EL (cell line): ENCODE measurements at places on chromosomes 3 and 15.

DNA sequence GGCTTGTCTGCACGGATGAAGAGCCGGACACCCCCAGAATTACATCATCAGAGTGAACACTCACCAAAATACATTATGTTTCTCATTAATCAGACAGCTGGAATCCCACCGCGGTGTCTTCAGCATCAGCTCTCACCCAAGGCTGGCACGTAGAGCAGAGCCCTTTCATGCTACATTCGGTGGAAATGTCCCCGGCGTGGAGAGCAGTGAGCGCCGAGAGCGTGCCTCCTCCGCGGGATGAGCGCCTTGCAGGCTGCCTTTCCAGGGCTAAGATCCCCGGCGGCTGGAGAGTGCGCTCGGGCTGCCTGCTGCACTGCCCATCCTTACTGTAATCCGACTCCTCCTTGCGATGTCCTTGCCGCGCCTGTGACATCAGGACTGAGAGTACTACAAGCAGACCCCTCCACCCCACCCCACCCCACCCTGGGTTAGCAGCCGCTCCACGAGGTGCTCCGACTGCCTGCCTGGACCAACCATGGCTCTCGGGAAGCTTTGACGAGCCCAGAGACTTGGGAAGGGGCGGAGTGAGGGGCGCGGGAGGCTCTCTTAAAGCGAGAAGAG, at the start of gene ZNF385D:
Gene ZNF385D, minus strand, starts transcription at position 380 of the 561 bp plus-strand sequence. Its CDS starts 294 bp downstream, at position 86.
- DNase-seq = peak; percentile 64

DNA sequence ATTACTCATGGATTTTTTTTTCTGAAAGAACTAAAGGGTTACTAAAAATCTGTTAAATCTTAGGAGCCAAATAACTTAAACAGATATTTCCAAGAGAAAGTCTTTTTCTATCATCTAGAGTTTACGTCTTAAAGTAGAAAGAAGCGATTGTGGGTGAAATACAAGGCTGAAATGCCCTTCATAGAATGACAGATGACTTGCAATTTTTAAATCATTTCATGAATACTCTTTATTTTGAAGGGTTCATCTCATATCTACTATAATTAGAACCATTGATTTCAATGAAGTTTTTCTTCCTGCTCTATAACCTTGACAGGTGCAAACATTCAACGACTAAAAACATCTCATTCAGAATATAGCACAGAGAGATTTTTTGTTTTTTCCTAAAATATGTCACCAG, 217.0 kb downstream of the GABRB3 start:
- no peak for DNase-seq

DNA sequence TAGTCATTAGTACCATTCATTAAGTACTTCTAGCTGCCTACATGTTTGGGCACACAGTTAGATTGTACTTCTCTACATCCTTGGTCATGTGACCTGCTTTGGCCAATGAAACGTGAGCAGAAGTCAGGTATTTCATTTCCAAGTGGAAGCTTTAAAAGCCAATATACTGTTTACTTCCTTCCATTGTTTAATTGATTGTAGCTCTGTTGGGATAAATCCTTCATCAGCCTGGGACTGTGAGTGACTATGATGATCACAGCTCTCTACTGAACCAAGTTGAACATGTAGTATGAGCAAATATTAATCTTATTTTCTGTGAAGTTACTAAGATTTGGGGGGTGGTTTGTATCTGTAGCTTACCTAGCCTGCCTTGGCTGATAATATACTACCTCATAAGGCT, 116.5 kb upstream of the ROPN1 start:
- DNase-seq = no peak

- DNase-seq = peak; percentile 38
Measured at GRCh38 chr15:35309886-35310285, 224.8 kb upstream of the NANOGP8 start.

DNA sequence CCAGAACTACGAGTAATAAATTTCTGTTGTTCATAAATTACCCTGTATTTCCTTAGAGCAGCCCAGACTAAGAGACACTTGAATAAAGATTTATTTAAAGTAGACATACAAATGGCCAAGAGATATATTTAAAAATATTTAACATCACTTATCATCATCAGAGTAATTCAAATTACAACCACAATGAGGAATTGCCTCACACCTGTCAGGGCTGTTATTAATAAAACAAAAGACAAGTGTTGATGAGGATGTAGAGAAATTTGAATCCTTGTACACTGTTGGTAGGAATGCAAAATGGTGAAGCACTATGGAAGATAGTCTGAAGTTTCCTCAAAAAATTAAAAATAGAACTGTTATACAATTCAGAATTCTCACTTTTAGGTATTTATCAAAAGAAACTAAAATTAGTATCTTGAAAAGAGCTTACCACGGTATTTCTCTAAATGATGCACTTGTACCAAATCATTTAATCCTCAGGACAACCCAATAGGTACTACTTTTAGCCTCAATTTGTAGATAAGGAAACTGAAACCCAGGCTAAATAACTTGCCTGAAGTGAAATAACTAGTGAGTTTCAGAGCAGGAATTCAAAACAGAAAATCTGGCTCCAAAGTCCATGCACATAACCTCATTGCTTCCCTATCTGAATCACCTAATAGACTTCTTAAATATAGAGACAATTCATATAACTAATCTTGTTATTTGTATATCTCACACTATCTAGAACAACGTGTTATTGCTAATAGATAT, 69.4 kb downstream of the ZBTB20 start:
- no peak for DNase-seq

DNA sequence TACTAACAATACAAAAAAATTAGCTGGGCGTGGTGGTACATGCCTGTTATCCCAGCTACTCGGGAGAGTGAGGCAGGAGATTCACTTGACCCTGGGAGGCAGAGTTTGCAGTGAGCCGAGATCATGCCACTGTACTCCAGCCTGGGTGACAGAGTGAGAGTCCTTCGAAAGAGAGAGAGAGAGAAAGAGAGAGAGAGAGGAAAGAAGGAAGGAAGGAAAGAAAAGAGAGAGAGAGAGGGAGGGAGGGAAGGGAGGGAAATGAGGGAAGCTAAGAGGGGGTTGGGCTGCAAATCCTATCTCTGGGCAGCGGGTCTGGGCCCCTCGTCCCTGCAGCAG, 59.9 kb upstream of the TFRC start:
- DNase-seq = no peak

GRCh38 chr15:81152799-81153198, 18.7 kb downstream of the CFAP161 start:
- DNase-seq = no peak

- no peak for DNase-seq
Measured at GRCh38 chr15:68785541-68785940, 35.2 kb downstream of the ANP32A start.

DNA sequence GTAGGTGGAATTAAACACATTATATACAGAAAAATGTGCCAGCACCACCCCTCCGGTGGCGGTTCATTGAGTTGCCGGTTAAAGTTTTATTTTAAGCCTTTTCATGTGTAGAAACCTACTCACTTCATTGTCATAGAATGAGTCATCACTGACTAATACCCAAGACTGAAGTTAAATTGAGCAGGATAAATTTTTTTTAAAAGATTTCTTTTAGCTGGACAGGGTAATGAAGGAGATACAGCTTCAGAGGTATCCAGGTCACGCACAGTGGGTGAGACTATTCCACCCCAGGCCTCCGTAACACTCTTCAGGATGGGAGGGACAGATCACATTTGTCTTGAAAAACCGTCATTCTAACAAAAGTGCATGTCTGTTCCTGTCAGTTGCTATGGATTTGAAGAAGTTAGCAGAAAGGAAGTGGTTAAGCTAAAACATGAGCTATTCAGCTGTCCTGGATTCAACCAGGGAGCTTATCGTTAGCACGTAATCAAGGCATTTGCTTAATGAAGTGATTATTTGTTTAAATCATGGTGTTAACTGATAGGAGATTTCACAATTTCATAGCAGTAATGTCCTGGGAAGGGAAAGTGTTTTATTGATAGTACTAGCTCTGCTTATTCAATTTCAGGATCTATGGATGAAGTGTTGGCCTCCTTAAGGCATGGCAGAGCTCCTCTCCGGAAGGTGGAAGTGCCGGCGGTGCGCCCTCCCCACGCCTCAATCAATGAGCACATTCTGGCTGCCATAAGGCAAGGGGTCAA, 23.4 kb downstream of the WHAMM start:
- peak; percentile 87 for DNase-seq

DNA sequence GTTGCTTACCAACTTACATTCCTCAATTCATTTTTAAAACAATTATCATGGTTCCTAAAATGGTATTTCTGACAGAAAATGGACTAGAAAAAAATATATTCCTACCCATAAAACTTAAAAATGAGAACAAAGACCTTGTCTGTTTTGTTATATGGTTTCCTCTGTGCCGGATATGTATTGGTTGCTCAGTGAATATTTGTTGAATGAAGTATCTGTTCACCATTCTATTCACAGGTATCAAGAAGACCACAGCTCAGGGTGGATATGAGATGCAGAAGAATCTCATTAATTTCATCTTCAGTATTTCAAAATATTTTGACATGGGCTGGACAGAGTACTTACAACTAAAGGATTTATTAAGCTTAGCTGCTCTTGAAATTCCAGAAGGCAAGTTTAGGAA, 58.1 kb downstream of the TUSC7 start:
- no peak for DNase-seq

GRCh38 chr15:101399431-101399830, 90.1 kb downstream of the PCSK6 start:
- no peak for DNase-seq

DNA sequence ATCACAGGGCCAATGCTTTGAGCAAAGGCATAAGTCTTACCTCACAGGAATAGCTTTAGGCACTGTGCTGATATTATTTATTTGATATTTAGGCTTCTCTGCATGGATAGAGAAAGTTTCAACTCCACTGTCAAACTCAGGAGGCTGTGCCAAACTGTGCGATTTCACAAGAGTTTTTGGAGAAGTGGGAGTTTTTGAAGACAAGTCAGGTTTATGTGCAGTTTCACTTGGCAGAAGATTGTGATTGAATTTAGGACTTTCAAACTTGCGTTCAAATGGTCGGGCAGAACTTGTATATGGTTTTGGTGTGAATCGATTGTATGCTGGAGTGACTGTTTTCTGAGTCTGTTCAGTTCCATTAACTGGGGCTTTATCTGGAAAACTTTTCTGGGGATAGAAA, 113.7 kb downstream of the TJP1 start:
- DNase-seq = no peak

- DNase-seq = no peak
Measured at GRCh38 chr3:136261826-136262225, 11.7 kb downstream of the PCCB start.

DNA sequence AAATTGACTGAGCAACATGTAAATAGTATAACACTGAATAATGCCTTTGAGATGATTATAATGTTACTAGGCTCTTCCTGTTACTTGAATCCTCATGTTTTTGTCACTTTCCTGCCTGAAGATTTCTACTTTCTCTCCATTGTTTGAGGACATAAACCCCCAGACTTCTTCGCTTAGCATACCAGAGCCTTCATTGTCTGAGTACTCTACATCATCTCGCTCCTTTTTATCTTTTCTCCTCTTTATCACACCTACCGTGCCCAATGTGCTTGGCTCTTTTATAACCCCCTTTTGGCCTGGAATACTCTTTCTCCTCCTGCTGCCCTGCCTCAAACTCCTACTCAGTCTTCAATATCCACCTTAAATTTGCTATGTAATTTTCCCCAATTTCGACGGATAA, 30.3 kb upstream of the MGA start:
- no peak for DNase-seq

DNA sequence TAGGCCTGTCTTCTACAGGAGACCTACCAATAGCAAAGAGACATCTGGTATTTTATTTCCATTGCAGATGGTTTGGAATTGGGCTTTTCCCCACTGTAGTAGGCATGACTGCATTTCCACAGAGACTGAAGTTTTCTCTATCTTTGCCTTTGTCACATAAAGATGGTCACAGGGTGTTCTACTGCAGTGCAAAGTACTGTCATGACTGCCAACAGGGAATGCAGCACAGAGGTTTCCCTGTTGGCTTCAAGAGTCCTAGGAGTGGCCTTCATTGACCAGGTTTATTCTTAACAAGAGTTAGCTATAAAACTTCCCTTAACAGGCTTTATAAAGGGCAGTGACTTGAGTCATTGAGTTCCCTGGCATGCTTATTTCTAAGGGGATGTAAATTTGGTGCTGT, 36.8 kb upstream of the TM4SF4 start:
- no peak for DNase-seq

DNA sequence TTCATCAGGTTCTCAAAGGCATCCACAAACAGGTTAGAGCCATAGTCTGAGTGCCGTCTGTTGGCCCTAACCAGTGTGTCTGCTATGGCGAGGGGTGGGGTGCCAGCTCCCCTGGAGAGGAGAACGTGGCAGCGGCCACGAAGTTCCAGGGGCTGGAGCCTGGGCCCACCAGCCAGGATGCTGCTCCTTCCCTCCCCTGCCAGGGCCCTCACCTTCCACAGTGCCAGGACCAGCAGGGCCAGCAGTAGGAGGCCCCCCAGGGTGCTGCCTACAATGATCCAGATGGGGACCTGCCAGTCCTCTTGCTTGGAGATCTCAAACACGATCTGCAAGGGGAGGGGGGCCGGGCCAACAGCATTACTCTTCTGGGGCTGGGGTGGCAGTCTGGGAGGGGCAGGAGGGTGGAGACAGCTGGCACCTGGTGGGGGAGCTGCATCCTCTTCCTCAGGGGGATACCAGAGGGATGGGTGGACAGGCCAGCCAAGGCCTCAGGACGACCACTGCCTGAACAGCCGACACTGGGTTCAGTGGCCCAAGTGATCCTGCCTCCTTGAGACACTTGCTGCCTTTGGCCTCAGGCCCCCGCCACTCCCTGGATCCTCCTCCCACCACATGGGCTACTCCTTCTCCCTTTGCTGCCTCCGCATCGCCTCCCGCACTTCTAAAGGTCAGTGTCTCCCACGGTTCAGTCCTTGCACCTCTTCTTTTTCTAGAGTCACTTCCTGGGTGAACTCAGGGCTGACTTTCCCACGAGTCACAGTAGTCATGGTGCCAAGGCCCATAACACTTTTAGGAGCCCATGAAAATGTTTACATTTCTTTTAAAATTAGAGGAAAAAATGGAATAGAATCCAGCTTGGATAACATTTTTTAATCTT, 26.3 kb downstream of the FEM1B start:
- peak; percentile 35 for DNase-seq
